ENCODE measurements at places on chromosomes 3 and 15. TPM values are rescaled to one million over a fixed set of nuclear protein-coding genes. Genes with fewer than 3 reads are reported as not detected.

- no peak for DNase-seq
- no peak overlapping the region for H3K4me3 ChIP-seq
- no peaks in the 10 kb centered on the region for H3K27me3 ChIP-seq
- peaks cover 14% of the 10 kb centered on the region for H3K4me1 ChIP-seq
- no peaks in the 10 kb centered on the region for H3K36me3 ChIP-seq
- no peak overlapping the region for H3K27ac ChIP-seq
These were observed 23.1 kb downstream of the XXYLT1 start for GRCh38 chr3:195247863-195248189.

The ATP8B4 gene
- 3.5 TPM for total RNA-seq

The CHRFAM7A gene
- total RNA-seq = not detected

DNA sequence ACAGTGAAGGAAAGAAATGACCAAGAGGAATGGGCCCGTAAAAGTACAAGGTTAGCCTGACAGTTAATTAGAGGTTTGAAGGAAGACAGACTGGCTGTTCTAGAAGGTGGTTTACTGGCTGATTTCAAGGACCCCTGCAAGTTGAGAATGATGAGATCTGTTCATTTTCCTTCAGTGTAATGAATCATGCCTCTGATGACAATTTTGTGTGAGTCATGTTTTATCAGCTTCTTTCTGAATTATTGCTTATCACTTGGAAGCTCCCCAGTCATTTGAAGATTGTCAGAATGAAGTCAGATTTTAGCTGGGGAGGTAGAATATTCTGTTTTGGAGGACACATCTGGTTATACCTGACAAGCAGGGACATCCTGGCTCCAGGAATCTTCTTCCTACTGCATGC is 50.6 kb downstream of the DRD3 start:
- H3K4me3 ChIP-seq = no peak overlapping the region
- no peaks in the 10 kb centered on the region for H3K36me3 ChIP-seq
- H3K4me1 ChIP-seq = no peaks in the 10 kb centered on the region
- H3K27me3 ChIP-seq = no peaks in the 10 kb centered on the region
- no peak overlapping the region for H3K27ac ChIP-seq

GRCh38 chr3:69747511-69748258 is 8.4 kb downstream of the MITF start:
- DNase-seq = no peak
- H3K4me3 ChIP-seq = no peak overlapping the region
- H3K27me3 ChIP-seq = no peaks in the 10 kb centered on the region
- H3K27ac ChIP-seq = no peak overlapping the region
- H3K4me1 ChIP-seq = peaks cover 10% of the 10 kb centered on the region

The CDCP1 gene
- 4.1 TPM for total RNA-seq

- H3K27me3 ChIP-seq = no peaks in the 10 kb centered on the region
- no peak overlapping the region for H3K4me3 ChIP-seq
- no peak overlapping the region for H3K27ac ChIP-seq
These were observed 13.7 kb upstream of the U2SURP start for GRCh38 chr3:142987707-142988106.

GRCh38 chr15:98900356-98900755 is 107.2 kb downstream of the PGPEP1L start:
- peaks cover 18% of the 10 kb centered on the region for H3K36me3 ChIP-seq
- peak overlapping the region; percentile 16 for H3K27ac ChIP-seq
- DNase-seq = no peak

DNA sequence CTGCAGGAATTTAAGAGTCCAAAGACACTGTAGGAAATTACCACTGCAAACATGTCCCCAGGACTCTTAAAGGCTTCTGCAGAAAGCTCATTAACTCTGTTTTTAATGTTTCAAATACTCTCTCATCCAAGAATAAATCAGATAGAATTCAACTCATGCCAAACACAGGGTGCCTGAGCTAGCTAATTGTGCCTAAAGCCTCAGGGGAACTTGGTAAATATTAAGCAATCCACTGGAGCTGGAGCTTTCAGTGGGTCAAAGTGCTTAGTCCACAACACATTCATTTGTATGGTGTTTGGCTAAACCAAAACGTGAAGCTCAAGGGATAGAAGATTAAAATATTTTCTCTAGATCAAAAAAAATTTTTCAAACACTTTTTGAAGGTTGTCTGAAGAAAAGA is 131.4 kb downstream of the THRB start:
- H3K27me3 ChIP-seq = no peaks in the 10 kb centered on the region
- no peak overlapping the region for H3K4me3 ChIP-seq
- peaks cover 27% of the 10 kb centered on the region for H3K4me1 ChIP-seq
- H3K27ac ChIP-seq = peak overlapping the region; percentile 71
- no peaks in the 10 kb centered on the region for H3K36me3 ChIP-seq

DNA sequence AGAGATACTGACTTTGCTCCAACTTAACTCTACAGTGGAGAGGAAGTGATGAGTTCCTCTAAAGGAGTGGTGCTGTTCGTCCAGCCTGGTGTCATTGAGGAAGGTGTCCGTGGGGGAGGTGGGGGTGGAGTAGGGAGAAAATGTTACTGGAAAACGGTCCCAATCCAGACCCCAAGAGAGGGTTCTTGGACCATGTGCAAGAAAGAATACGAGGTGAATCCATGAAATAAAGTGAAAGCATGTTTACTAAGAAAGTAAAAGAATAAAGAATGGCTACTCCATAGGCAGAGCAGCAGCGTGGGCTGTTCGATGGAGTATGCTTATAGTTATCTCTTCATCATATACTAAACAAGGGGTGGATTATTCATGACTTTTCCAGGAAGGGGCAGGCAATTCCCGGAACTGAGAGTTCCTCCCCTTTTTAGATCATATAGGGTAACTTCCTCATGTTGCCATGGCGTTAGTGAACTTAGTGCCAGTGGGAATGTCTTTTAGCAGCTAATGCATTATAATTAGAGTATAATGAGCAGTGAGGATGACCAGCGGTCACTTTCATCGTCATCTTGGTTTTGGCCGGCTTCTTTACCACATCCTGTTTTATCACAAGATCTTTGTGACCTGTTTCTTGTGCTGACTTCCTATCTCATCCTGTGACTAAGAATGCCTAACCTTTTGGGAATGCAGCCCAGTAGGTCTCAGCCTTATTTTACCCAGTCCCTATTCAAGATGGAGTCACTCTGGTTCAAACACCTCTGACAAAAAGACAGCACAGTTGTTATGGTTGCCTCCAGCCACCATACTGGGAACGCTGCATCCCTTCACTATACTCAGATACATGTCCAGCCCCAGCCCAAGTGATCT is 38.6 kb downstream of the CLEC3B start:
- no peaks in the 10 kb centered on the region for H3K27me3 ChIP-seq
- H3K27ac ChIP-seq = peak overlapping the region; percentile 56
- H3K4me3 ChIP-seq = no peak overlapping the region
- peaks cover 13% of the 10 kb centered on the region for H3K4me1 ChIP-seq
- peak; percentile 63 for DNase-seq
- no peaks in the 10 kb centered on the region for H3K36me3 ChIP-seq

The DHX36 gene
- total RNA-seq = 70.0 TPM

DNA sequence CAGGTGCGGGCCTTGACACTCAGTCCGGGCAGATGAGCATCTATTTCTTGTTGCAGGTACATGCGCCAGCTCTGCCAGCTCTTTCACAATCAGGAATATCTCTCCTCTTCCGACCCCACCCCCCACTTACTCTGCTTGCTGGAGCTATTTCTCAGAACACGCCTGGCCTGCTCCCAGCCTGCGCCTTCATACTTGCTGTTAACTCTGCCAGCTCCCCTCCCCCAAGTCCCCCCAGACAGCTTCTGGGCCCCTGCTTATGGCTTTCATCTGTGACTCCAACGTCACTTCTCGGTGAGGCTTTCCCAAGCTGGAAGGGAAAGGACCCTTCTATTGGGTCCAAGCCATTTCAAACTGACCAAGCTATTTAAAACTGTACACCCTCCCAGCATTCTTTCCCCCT is 15.2 kb downstream of the MAGEF1 start:
- H3K4me3 ChIP-seq = no peak overlapping the region
- H3K27me3 ChIP-seq = no peaks in the 10 kb centered on the region
- peaks cover 12% of the 10 kb centered on the region for H3K4me1 ChIP-seq
- DNase-seq = peak; percentile 88

DNA sequence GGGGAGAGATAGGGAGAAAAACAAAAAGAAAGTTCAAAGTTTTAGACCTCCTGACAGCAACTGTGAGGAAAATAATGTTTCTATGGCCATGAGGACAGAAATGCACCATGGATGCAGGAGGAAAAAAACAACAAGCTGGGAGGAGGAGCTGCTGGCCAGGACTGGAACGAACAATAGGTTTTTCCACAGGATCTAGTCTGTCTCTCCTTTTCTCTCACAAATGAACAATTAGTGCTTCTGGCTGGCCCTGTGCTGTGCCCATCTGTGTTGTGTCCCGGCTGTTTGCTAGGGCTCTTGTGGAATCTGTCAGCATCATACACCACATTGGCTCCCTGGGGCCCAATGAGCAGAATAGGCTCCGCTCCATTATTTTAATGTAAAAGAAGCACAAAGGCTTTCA is 15.2 kb downstream of the GK5 start:
- DNase-seq = no peak
- H3K27me3 ChIP-seq = no peaks in the 10 kb centered on the region
- no peak overlapping the region for H3K4me3 ChIP-seq
- H3K36me3 ChIP-seq = peaks cover 47% of the 10 kb centered on the region
- H3K27ac ChIP-seq = peak overlapping the region; percentile 81

The IL12A gene
- total RNA-seq = 35.9 TPM

The IL17RD gene
- 5.3 TPM for total RNA-seq

GRCh38 chr3:111785034-111785433 is 74.0 kb upstream of the PHLDB2 start:
- H3K4me1 ChIP-seq = no peaks in the 10 kb centered on the region
- H3K4me3 ChIP-seq = no peak overlapping the region
- H3K27me3 ChIP-seq = no peaks in the 10 kb centered on the region
- H3K27ac ChIP-seq = no peak overlapping the region
- DNase-seq = no peak
- H3K36me3 ChIP-seq = no peaks in the 10 kb centered on the region

The ZIC4 gene
- total RNA-seq = not detected

DNA sequence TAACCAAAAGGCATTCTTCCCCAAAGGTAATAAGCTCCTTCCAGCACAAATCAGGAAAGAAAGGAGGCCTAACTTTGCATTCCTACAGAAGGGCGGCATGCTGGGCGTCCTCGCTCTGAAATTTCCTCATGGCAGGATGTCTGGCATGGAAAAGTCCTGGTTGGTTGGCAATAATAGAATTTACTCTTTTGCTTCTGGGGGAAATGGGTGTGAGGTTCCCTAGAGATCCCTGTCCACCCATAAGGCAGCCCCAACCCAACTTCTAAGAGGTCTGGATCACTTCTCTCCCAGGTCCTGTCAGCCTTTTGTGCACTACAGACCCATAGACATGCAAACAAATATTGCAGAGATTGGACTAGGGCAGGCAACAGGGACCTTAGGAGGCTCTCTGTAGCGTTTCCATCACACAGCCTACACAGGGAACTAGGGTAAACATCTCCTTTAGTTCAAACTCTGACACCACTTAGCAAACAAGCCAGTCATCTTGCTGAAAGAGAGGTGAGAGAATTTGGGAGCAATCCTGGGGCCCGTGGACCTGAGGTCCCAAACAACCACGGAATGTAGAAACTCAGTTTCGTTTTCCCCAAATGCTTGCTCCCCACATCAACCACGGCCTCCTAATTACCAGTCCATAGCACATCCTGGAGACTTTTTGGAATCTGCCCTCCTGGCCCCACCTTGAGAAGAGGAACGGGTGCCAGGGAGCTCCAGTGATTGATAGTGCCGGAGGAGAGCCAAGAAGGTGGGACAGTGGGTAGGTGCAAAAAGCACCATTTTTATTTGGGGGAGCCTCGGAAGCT is 2.1 kb downstream of the ZIC4 start:
- peaks cover 18% of the 10 kb centered on the region for H3K4me1 ChIP-seq
- no peak overlapping the region for H3K4me3 ChIP-seq
- DNase-seq = no peak

GRCh38 chr3:188269040-188269439 is 115.1 kb downstream of the LPP start:
- H3K4me3 ChIP-seq = no peak overlapping the region
- H3K4me1 ChIP-seq = peaks cover 42% of the 10 kb centered on the region
- peak overlapping the region; percentile 87 for H3K27ac ChIP-seq
- DNase-seq = no peak
- H3K36me3 ChIP-seq = no peaks in the 10 kb centered on the region
- no peaks in the 10 kb centered on the region for H3K27me3 ChIP-seq

GRCh38 chr3:170749765-170750477 is 120.1 kb downstream of the RPL22L1 start:
- H3K4me3 ChIP-seq = no peak overlapping the region
- H3K36me3 ChIP-seq = no peaks in the 10 kb centered on the region
- H3K4me1 ChIP-seq = peaks cover 13% of the 10 kb centered on the region
- DNase-seq = no peak
- no peaks in the 10 kb centered on the region for H3K27me3 ChIP-seq

The PIERCE2 gene
- total RNA-seq = not detected

DNA sequence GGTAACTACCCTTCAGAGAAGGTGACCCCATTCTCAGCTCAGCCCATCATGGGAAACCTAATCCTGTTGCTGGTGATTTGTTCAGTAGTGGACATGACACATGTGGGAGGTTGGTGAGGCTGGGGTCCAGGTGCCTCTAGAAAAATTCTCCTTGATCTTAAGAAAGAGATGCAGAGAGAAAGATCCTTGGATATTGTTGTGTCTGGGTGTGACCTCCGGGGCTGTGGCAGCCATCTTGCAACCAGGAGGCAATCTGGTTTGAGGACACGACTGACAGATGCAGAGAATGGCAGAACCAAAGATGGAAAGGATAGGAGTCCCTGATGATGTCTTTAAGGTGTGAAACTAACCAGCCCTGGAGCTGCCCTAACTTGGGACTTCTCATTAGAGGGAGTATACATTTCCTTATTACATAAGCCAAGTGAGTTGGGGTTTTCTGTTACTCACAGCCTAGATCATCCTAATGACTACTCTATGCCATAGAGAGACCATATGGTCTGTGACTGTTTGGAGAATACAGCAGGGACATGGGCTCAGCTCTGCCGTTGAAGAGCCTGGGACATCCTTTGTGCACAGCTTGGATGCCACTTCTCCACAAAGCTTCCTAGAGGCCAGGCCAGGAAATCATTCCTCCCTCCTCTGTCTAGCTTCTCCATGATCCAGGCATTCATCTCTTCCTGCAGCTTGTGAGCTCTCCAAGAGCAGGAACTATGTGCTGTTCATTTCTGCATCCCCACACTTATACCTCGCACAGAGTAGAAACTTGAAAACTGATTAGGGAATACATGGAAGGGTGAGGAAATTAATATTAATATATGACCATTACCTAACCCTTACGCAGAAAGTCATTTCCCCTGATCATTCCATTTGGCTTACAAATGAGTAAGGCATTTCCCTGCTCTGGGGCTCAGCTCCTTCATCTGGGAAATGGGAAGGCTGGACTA is 45.9 kb downstream of the HRH1 start:
- no peak for DNase-seq
- no peaks in the 10 kb centered on the region for H3K36me3 ChIP-seq
- H3K4me1 ChIP-seq = no peaks in the 10 kb centered on the region

Measured in stomach (tissue), 19 donors.